ENCODE measurements at places on chromosomes 6 and 20.
A peak's percentile ranks its signal among the peaks of the same experiment; 100 is the strongest.

DNA sequence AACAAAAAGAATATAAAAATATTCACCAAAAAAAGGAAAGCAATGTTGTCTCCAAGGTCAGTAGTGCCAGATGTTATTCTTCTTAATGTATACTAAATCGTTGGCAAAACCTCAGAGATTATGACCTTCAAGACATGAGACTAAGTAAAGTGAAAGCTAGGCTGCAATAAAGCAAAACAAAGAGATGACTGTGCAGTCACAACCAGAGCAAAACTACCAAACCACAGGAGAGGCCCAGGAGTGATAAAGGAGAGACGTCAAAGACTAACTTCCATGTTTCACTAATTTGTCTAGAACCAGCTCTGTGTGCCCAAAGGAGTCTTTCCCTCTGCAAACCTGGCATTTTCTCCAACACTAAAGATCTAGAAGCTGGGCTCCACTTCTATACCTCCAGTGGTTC is 155.9 kb upstream of the POU3F2 start:
- no peak for DNase-seq

- DNase-seq = no peak
Observed at GRCh38 chr6:2229742-2230141, 15.7 kb downstream of the GMDS start.

GRCh38 chr6:159174263-159174969 is 5.2 kb downstream of the FNDC1 start:
- peak; percentile 46 for DNase-seq

- no peak for DNase-seq
Observed at GRCh38 chr20:38181207-38181801, 16.2 kb upstream of the TGM2 start.

DNA sequence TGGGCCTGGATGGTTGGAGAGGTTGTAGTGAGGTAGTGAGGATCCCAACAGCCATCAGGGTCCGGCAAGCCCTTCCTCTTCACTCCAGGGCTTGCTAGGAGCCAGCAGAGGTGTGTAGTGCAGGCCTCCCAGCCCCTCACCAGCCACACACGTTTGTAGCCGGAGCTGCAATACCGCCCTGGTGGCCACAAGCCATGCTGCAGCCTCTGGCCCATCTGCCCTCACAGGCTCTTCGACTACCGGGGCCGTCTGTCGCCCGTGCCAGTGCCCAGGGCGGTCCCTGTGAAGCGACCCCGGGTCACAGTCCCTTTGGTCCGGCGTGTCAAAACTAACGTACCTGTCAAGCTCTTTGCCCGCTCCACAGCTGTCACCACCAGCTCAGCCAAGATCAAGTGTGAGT is 36.4 kb downstream of the EIF2S2 start:
- DNase-seq = no peak

GRCh38 chr6:141265756-141266623 is 866.7 kb upstream of the GJE1 start:
- peak; percentile 44 for DNase-seq

GRCh38 chr6:132683543-132683942 is 24.6 kb upstream of the TAAR1 start:
- DNase-seq = no peak

DNA sequence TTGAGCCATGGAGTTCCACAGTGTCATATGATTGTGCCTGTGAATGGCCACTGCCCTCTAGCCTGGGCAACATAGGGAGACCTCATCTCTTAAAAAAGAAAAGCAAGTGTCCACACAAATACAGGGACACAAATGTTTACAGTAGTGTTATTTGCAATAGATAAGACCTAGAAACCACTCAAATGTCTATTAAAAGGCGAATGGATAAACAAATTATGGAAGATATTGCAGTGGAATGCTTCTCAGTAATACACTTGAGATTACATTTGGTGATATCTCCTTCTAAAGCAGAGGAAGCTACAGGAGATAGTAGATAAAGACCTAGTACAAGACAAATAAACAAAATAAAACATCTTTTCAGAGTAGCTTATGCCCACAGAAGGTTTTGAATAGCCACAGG is 44.6 kb upstream of the ASCC3 start:
- no peak for DNase-seq

GRCh38 chr6:119442776-119443184 is 93.2 kb upstream of the MAN1A1 start:
- no peak for DNase-seq

- DNase-seq = no peak
Observed at GRCh38 chr20:51134405-51134804, 111.5 kb upstream of the KCNG1 start.

DNA sequence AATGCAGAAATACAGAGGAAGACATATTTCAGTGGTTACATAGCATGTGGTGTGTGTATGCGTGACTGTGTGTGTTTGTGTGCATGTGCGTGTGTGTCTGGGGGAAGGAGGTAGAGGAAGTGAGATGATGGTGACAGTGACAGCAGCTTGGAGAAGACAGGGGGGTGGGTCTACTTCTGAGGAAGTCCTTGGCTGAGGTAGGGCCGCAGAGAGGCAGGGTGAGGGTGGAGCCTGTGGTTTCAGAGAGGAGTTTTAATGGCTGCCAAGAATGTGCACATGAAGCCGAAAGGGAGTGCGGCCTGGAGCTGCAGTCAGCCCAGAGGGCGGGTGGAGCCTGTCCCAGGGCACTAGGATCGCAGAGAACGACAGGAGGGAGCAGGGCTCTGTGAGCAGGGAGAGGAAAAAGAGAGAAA is 22.7 kb upstream of the RNF24 start:
- no peak for DNase-seq

DNA sequence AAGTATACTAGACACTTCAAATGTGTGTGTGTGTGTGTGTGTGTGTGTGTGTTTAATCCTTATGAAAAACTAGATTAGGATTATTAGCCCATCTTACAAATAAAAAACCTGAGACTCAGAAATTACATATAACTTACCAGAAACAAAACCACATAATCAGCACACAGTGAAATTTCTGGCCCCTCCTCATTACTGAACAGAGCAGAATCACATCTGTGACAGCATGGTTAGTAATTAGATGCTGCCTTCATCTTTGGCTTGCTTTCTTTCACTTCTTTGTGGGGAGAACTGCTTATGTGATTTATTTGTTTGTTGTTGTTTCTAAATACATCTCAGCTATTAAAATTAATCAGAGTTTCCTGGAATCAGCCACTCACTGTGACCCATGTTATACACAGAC is 267.1 kb downstream of the TENT5A start:
- DNase-seq = no peak

DNA sequence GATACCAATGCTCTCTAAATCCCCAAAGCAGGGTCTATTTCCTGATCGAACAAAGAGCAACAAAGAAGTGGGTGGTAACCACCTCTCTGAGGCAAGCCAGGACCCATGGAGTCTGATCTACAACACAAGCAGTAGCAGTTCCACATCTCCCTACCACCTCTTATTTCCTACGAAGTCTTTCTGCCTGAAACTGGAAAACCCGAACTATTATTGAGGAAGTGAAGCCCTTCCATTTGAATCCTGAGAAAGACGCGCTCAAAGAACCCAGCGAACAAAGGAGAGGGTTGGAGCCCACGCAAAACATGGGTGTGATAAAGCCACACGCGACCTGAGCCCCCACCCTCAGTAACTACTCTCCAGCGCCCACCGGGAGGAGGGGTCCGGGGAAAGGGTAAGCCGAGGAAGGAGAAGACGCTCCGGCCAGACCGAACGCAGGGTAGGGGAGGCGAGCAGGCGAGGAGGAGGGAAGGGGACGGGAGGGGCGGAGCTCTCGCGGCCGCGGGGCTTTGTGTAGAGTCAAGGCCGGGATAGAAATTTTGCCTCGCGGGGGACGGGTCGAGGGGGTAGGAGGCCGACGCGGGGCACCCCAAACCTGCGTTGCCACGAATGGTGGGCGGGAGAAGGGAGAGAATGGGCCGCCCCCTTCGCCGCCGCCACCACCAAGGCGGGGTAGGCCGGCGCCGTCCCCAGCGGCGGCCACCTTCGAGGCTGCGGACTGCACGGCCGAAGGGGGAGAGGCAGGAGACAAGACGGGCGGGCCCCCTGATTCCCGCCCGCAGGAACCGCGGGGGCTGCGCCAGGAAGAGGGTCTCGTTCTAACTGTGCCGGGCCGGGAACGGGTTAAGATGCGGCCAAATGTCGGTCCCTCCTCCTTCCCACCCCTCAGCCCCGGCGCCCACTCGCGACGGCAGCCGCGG is 802 bp downstream of the HDAC2 start:
- peak; percentile 39 for DNase-seq

DNA sequence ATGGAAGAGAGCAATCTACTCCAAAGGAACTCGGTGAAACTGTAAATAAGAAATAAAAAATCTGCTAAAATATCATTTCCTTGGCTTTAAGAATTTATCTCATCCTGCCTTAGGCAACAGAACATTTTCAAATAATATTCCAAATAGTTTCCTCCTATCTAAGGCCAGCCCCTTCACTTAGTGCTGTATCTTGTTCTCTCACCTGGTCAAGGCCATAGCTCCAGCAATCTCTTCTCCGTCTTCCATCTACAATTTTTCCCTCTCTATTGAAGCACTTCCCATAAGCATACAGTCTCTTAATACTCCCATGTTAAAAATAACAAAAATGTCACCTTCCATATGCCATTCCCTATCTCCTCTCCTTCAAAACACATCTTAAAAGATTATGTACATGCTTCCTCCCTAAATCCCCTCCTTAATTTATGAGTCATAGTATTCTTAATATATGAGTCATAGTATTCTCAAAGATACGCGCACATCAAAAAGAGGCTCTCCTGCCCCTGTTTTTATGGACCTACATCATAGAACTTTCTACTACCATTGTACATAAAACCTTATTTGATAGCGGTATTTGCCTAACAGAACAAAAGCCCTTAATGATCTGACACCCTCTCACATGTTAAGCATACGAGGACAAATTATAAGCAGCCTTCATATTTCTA is 146.9 kb downstream of the PDE10A start:
- DNase-seq = no peak

GRCh38 chr20:33658510-33658909 is 3.6 kb upstream of the C20orf144 start:
- DNase-seq = no peak

DNA sequence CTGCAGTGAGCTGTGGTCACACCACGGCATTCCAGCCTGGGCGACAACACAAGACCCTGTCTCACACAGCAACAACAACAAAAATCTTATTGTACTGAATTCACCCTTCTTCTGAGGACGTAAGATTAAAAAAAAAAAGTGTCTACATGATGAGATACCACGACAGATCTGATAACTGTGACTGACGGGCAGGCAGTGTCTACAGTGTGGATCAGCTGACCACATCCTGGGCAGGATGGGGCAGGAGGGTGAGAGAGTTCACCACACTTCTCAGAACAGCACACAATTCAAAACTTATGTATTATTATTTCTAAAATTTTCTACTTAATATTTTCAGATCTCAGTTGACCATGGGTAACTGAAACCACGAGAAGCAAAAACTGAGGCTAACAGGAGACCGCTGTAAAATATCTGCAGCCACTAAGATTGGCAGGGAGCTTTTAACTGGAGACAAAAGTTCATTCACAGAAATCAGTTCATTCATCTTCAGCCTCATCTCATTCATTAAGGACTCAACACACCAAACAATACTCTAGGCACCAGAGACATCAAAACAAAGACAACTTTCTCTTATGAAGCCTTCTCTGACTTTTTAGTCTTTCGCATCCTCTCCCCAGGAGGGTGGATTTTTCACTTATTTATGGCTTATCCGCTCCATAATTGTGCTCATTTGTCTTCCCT is 15.7 kb upstream of the NHSL1 start:
- no peak for DNase-seq

GRCh38 chr20:63775096-63775978 is 35.8 kb downstream of the SLC2A4RG start:
- DNase-seq = no peak

DNA sequence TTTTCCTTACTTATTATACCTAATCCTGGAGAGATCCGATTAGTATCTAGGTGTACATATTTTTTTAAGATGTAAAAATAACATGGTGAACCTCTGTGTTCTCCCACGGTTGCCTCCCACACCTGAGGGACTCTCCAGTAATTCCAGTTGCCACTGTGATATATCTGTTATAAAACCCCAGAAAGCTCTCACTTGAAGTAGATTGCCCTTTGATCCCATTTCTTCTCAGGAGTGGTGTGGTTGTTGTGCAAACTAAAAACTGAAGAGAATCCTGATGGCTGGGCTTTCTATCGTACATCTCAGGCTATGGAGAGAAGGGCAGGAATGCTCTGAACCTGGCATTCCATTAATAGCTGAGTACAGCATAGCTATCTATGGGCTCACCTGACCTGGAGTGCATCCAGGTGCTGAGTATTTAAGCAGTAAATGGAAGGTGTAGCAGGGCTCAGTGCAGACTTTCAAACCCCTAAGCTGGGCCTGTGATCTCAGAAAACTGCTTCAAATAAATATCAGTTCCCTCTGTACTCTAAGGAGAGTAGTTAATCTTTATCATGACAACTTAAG is 41.0 kb downstream of the VGLL2 start:
- DNase-seq = no peak

DNA sequence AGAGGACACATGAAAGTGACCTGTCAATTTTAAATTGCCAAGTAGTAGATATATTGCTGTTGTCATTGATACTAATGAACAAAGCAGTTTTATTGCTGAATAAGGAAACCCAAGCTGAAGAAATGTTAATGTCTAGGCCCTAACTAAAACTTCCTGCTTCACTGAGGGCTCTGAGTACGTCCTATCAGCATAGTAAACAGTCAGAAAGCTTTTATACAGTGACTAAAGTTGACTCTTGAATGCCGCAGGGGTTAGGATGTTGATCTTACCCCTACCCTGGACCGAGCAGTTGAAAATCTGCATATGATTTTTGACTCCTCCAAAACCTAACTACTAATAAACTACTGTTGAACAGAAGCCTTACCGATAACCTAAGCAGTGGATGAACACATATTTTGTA is 149.0 kb downstream of the HIVEP2 start:
- no peak for DNase-seq

- no peak for DNase-seq
Observed at GRCh38 chr20:61558726-61559125, 306.7 kb downstream of the CDH4 start.

GRCh38 chr6:1163501-1163900 is 148.4 kb upstream of the FOXQ1 start:
- DNase-seq = no peak

- DNase-seq = peak; percentile 44
Observed at GRCh38 chr20:19683188-19683587, 74.9 kb upstream of the RIN2 start.
